CD8-positive, alpha-beta memory T cell (primary cell): ENCODE measurements at places on chromosomes 3 and 15. TPM values are rescaled to one million over a fixed set of nuclear protein-coding genes. Genes with fewer than 3 reads are reported as not detected.

The ADPGK gene
- total RNA-seq: 57.8 TPM

The STXBP5L gene
- not detected for total RNA-seq

The GOLGA8Q gene
- total RNA-seq: not detected

The SH2D7 gene
- total RNA-seq: not detected

The ACP3 gene
- total RNA-seq: not detected

The CCNL1 gene
- total RNA-seq: 125 TPM

GRCh38 chr15:91908391-91908790 is 54.9 kb downstream of the SLCO3A1 start:
- H3K4me1 ChIP-seq: no peaks in the 10 kb centered on the region

DNA sequence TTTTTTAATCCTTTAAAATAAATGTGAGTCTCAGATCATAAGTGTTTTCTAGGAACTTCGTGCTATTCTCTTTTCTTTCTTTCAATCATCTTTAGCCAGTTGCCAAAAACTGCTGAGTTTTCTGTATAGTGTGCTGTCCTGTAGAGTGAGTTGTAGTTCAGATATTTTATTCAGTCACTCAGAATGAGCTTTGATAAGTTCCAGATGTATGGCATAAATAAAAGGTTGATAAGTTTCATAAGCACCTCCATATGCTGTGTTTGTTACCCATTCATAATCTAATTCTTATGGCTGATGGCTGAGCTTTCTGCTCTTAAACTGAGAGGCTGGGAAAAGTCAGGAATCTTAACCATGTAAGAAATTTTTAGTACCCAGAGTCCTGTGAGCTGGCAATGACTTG is 59.3 kb upstream of the COL6A6 start:
- no peaks in the 10 kb centered on the region for H3K4me1 ChIP-seq
- H3K4me3 ChIP-seq: no peak overlapping the region
- H3K36me3 ChIP-seq: no peaks in the 10 kb centered on the region
- no peaks in the 10 kb centered on the region for H3K27me3 ChIP-seq
- DNase-seq: no peak

DNA sequence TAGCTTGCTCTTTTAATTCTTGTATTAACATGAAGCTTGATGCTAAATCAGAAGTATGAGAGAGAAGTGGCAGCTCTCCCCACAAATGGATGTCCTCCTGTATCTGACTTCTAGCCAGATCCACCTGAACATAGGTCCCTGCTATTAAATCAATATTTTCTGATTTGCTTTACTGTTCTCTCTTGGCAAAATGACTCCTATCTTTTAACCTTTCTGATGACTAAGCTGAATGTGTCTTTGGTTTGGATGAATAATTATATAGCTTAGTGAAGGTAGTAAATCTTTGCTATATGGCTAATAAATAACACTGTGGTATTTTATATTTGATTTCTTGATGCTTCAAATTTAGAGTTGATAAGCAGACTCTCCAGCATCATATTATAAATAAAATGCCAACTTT is 28.3 kb upstream of the ARL14 start:
- no peaks in the 10 kb centered on the region for H3K4me1 ChIP-seq
- DNase-seq: no peak
- no peak overlapping the region for H3K4me3 ChIP-seq
- H3K27ac ChIP-seq: no peak overlapping the region

DNA sequence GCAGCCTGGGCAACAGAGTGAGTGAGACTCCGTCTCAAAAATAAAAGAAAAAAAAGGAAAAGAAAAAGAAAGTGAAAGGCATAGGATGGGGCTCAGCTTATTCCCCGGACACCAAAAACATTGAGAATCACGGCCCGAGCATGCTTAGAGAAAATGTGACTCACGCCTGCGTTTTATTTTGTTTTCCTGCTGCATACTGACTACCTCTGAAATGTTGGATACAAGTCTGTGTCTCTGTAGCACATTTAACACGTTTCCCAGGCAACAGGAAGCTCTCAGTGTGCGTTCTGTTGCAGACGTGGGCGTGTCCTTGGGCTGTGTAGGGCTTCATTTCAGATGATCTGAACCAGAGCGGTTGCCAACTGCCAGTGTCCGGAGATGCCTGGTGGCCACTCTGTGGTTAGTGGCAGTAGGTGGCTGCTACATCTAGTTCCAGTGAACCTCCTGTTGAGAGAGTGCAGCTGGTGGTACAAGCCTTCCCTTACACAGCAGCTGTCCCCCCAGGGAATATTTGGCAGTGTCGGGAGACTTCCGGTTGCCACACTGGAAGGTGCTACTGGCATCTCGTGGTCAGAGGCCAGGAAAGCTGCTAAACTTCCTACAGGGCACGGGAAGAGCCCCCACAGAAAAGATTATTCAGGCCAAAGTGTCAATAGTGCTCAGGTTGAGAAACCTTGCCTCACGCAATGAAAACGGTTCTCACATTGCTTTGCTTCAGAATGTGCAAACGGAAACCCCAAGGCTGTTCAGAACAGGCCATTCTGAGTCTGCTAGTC is 3.0 kb downstream of the SLC51A start:
- peaks cover 16% of the 10 kb centered on the region for H3K4me1 ChIP-seq
- no peak overlapping the region for H3K27ac ChIP-seq
- H3K27me3 ChIP-seq: no peaks in the 10 kb centered on the region
- peak; percentile 38 for DNase-seq
- no peaks in the 10 kb centered on the region for H3K36me3 ChIP-seq

DNA sequence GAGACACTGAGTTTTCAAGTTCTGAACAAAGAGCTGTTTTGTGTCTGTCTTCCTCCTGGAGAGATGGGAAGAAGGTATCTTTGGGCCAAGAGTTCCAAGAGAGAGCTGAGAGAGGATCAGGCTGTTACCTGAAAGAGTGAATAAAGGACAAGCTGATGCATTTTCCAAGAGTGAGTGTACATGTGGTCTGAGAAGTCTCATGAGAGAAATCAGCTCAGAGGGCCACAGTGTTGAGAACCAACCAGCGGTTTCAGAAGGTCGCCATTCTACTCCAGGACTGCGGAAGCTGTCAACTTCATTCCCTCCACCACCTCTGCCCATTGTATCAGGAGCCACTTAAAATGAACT is 42.7 kb upstream of the PPP2R3A start:
- no peaks in the 10 kb centered on the region for H3K36me3 ChIP-seq
- no peak overlapping the region for H3K27ac ChIP-seq
- no peak for DNase-seq
- H3K4me3 ChIP-seq: no peak overlapping the region
- H3K4me1 ChIP-seq: no peaks in the 10 kb centered on the region

- no peak overlapping the region for H3K27ac ChIP-seq
- no peaks in the 10 kb centered on the region for H3K27me3 ChIP-seq
- no peaks in the 10 kb centered on the region for H3K4me1 ChIP-seq
- no peak for DNase-seq
Observed at GRCh38 chr15:27725731-27726130, 373.4 kb downstream of the OCA2 start.

GRCh38 chr15:78752492-78753358 is 58.5 kb downstream of the ADAMTS7 start:
- DNase-seq: no peak
- no peak overlapping the region for H3K27ac ChIP-seq
- no peaks in the 10 kb centered on the region for H3K4me1 ChIP-seq
- no peaks in the 10 kb centered on the region for H3K27me3 ChIP-seq
- H3K36me3 ChIP-seq: no peaks in the 10 kb centered on the region

- H3K36me3 ChIP-seq: no peaks in the 10 kb centered on the region
- no peak overlapping the region for H3K4me3 ChIP-seq
- DNase-seq: no peak
- no peak overlapping the region for H3K27ac ChIP-seq
- H3K4me1 ChIP-seq: no peaks in the 10 kb centered on the region
Observed at GRCh38 chr3:133717424-133717823, 28.8 kb upstream of the TF start.

GRCh38 chr3:32113981-32114545 is 7.6 kb downstream of the GPD1L start:
- H3K4me3 ChIP-seq: peak overlapping the region; percentile 24
- no peak for DNase-seq
- no peaks in the 10 kb centered on the region for H3K36me3 ChIP-seq
- peak overlapping the region; percentile 19 for H3K27ac ChIP-seq

DNA sequence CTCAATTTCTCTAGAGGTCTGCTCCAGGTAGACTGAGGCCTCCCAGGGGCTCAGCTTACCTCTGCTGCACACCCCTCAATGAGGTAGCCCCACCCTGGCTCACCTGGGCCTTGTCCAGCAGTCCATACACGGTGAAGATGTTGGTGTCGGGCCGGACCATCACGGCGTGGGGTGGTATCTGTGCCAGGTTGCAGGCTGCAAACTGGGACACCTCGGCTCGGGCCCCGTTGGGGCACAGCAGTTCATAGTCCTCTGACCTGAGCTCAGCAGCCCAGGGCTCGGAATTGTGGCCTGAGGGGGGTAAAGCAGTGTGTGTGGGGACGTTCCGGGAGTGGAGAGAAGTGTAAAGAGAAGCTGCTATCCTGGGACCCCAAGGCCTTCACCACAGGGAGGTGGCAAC is 23.2 kb downstream of the MELTF start:
- no peaks in the 10 kb centered on the region for H3K27me3 ChIP-seq
- H3K4me1 ChIP-seq: peaks cover 12% of the 10 kb centered on the region
- DNase-seq: no peak
- H3K4me3 ChIP-seq: no peak overlapping the region
- H3K36me3 ChIP-seq: no peaks in the 10 kb centered on the region

DNA sequence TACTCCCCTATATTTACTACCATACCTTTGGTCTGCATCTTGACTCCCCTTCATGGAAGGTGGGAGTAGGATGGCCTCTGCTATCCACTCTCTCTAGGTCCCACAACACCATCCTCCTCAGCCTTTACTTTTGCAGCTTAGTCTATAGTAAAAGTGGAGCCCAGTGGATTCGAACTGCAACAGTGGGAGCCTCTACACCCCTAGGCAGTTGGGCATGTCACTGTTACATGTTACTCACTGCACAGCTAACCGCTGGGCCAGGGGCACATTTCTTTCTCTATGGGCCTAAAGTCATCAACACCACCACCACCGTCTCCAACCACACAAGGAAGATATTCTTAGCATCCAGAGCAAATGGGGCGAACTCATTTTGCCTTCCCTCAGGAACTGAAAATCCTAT is 62.9 kb downstream of the KLF13 start:
- DNase-seq: no peak
- H3K36me3 ChIP-seq: no peaks in the 10 kb centered on the region
- H3K4me3 ChIP-seq: no peak overlapping the region
- no peaks in the 10 kb centered on the region for H3K27me3 ChIP-seq
- H3K4me1 ChIP-seq: peaks cover 57% of the 10 kb centered on the region
- no peak overlapping the region for H3K27ac ChIP-seq

DNA sequence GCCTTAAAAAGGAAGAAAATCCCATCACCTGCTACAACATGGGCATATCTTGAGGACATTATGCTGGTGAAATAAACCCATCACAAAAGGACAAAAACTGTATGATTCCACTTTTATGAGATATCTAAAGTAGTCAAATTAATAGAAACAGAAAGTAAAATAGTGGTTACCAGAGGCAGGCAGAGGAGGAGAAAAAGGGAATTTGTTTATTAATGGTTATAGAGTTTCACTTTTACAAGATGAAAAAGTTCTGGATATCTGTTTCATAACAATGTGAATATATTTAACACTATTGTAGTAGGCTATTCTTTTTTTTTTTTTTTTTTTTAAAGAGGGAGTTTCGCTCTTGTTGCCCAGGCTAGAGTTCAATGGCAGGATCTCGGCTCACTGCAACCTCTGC is 40.4 kb downstream of the DPH3 start:
- H3K4me3 ChIP-seq: no peak overlapping the region
- H3K27me3 ChIP-seq: no peaks in the 10 kb centered on the region
- no peak overlapping the region for H3K27ac ChIP-seq
- no peaks in the 10 kb centered on the region for H3K4me1 ChIP-seq

DNA sequence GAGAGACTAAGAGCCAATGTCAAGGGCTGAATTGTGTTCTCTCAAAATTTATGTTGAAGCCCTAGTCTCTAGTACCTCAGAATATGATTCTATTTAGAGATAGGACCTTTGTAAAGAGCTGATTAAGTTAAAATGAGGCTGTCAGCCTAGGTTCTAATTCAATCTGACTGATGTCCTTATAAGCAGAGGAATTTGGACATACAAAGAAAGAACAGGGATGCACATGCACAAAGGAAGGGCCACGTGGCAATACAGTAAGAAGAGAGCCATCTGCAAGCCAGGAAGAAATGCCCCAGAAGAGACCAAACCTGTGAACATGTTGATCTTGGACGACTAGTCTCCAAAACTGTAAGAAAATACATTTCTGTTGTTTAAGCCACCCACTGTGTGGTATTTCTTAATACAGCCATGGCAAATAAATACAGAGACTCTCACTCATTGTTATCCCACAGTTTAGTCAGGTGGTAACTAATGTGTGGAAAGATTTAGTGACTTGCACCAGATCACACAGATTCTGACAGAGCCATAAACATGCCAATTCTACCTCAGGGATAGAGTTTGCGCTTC is 652.2 kb downstream of the NAALADL2 start:
- H3K4me1 ChIP-seq: no peaks in the 10 kb centered on the region
- no peaks in the 10 kb centered on the region for H3K36me3 ChIP-seq
- H3K27ac ChIP-seq: no peak overlapping the region
- DNase-seq: no peak

DNA sequence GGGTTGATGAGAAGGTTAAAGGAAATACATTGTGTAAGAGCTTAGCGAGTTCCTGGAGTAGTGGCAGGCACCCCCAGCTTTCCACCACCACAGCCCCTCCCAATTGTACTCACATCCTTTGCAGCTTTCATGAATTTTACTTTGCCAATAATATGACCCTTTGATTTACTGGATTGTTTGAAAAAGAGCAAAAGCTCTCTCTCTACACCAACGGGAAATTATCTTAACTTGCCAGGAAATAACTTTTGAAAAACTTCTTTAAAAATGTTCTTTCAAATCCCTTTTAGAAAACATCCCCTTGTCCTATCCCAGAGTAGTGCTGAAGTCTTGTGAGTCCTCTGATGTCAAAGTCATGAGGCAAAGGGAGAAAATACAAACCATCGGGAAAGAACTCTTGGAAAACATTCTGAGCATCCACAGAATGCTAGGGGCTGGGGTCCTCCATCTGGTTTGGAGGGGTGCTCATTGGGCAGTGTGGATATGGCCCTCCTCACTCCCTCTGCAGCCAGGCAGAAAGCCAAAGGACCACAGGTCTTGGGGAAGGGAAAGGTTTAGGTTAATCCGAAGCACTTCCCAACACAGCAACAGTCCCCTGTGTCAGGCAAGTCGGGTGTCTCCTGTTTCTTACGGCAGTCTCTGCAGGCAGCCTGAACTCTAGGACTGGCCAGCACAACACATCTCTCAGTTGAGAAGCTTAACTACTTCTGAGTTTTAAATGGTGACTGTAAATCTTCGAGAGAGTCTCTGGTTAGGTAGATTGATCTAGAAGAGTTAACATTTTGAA is 36.5 kb downstream of the BOC start:
- H3K36me3 ChIP-seq: no peaks in the 10 kb centered on the region
- no peak for DNase-seq
- H3K27me3 ChIP-seq: peaks cover 7% of the 10 kb centered on the region

DNA sequence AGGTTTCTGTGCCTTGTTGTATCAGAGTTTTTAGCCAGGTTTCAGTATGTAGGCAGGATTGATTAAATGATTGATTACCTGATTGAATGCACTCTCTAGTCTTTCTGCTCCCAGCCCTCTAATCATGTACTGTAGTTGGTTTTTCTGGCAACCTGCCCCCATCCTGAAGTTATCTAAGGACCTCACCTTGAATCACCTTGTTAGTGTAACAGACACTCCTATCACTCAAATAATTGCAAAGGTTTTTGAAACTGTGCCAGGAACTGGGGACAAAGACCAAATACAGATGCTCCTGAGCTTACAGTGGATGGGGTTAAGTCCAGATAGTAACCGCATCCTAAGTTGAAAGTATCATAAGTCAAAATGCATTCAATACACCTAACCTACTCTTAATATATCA is 141.5 kb upstream of the EIF1B start:
- no peak for DNase-seq
- H3K4me3 ChIP-seq: no peak overlapping the region
- no peaks in the 10 kb centered on the region for H3K4me1 ChIP-seq
- H3K36me3 ChIP-seq: no peaks in the 10 kb centered on the region

- H3K27ac ChIP-seq: no peak overlapping the region
- DNase-seq: no peak
- no peak overlapping the region for H3K4me3 ChIP-seq
Observed at GRCh38 chr3:9552252-9552999, 1.2 kb downstream of the LHFPL4 start.
